ENCODE measurements at places on chromosomes 5 and 9.
A peak's percentile ranks its signal among the peaks of the same experiment; 100 is the strongest.

DNA sequence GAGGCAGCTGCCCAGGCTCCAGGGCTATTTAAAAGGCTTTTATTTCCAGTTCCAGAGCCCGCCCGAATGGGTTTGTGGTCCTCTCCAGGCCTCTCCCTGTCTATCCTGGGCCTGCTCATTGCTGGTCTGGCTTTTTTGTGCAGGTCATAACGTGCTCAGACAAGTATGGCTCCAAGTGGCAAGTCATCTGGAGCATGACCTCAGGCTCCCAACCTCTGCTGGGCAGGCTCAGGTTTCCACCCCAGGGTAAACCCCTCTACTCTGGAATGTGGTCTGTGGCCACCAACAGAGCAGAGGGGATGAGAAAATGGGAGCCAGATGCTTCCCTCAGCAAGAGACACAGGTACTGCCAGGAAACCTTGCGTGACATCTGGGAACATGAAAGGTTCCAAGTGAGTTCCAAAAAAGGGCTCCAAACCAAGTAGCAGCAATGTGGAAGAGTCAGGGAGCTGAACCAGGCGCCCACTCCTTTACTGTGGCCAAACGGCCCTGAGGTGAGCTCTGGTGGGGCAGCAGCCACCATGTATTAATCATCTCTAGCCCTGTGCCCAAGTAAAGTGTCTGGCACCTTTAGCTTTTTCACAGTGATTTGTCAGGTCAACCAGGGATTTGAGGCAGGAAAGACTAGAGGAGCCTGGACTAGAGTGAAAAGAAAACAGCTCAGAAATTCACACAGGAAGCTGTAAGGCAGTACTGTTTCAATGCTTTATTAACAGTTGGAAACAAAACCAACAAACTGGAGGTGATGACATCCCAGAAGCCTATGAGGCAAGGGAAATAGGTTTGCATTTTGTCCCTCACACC lies 25.7 kb downstream of the PCDHGC5 start:
- no peaks in the 10 kb centered on the region for H3K27me3 ChIP-seq
- H3K27ac ChIP-seq, result peak overlapping the region; percentile 93
- peak; percentile 54 for DNase-seq
- H3K4me1 ChIP-seq, result peaks cover 42% of the 10 kb centered on the region

DNA sequence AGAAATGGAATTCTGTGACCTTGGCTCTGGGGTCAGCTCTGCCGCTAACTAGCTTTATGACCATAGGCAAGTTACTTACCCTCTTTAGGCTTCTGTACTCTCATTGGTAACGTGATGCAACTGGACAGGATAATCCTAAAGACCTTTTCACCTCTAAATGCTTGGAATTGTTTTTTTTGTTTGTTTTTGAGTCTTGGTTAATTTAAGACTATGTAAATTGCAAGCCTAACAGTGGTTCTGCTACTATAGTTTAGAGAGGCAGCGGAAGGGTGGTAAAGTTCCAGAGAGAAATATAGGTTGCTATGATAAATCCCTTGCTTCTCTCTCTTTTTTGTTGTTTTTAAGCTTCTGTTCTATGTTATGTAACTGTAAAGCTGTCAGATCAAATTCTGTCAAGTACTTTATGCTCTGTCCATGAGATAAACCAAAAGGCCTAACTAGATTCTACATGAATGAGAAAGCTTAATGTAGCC lies 17.6 kb downstream of the FAM169A start:
- H3K36me3 ChIP-seq, result no peaks in the 10 kb centered on the region
- no peak for DNase-seq
- no peak overlapping the region for H3K27ac ChIP-seq
- peaks cover 3% of the 10 kb centered on the region for H3K4me1 ChIP-seq
- no peak overlapping the region for H3K4me3 ChIP-seq

DNA sequence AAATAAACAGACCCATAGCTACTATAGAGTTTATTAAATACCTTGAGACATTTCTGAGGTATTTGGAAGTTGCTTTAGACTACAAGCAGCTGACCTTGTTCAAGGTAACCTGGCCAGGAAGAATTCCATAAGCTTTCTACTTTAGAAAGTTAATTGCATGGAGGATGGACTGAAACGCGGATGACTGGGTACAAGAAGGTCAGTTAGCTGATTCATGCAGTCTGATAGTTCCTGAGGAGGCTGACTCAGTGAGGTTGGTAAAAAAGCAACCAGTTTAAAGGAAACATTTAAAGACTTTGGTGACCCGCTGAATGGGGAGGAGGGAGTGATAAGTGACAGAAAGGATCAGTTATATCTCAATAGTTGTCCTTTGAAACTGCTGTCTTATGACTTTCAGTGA lies 670.1 kb upstream of the CDH9 start:
- H3K27me3 ChIP-seq, result no peaks in the 10 kb centered on the region
- no peaks in the 10 kb centered on the region for H3K36me3 ChIP-seq
- peak; percentile 29 for DNase-seq
- H3K4me3 ChIP-seq, result no peak overlapping the region

DNA sequence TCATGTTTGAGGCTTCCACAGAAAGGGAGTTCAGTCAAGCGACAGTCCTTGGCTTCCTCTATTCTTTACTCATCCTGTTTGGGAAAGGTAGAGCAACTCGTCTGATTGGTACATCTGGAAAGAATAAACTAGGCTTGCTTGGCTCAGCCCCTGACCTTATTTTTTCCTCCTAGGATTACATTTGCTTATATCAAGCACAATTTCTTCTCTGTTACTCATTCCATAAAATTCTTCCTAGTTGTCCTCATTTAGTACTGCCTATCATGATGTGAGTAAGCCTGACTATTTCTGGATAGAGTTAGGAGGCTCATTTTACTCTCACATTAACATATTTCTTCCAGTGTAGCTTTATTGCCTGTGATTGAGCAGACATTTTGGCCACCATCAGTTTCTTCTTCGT lies 10.9 kb upstream of the CARNMT1 start:
- H3K36me3 ChIP-seq, result no peaks in the 10 kb centered on the region
- H3K27me3 ChIP-seq, result no peaks in the 10 kb centered on the region
- DNase-seq, result peak; percentile 80
- H3K4me1 ChIP-seq, result peaks cover 12% of the 10 kb centered on the region
- peak overlapping the region; percentile 37 for H3K27ac ChIP-seq

GRCh38 chr5:43065948-43066798 lies 26.1 kb upstream of the ANXA2R start:
- H3K27me3 ChIP-seq, result no peaks in the 10 kb centered on the region
- peaks cover 19% of the 10 kb centered on the region for H3K4me1 ChIP-seq
- DNase-seq, result peak; percentile 50
- H3K4me3 ChIP-seq, result peak overlapping the region; percentile 79

GRCh38 chr5:1910861-1911772 lies 28.4 kb upstream of the IRX4 start:
- DNase-seq, result no peak
- H3K4me3 ChIP-seq, result no peak overlapping the region
- H3K27ac ChIP-seq, result no peak overlapping the region
- no peaks in the 10 kb centered on the region for H3K36me3 ChIP-seq
- H3K27me3 ChIP-seq, result no peaks in the 10 kb centered on the region

DNA sequence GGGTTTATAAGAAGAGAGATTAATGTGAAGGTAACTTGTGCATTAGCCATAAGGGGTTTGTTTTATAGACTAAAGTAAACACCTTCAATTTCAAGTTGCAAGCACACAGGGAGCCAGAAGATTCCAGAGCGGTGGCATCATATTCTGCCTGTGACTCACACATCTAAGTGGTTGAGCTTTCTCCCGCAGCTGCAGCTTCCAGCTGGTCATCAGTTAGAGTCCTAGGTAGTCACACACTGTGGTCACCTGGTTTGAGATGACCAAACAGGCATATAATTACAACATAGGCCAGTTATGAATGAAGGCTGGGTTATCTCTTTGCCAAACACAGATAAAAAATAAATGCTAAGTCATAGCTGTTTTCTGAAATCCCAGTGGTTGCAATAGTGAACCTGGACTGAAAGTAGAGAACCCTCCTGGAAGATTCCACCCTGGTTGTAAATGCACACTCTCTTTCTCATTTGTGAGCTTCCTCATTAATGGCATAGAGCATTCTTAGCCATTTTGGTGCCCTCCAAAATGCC lies 171.3 kb downstream of the GDNF start:
- H3K27ac ChIP-seq, result peak overlapping the region; percentile 89
- no peaks in the 10 kb centered on the region for H3K27me3 ChIP-seq
- peak; percentile 100 for DNase-seq

GRCh38 chr5:143023411-143024096 lies 253.4 kb downstream of the ARHGAP26 start:
- no peak overlapping the region for H3K4me3 ChIP-seq
- H3K27me3 ChIP-seq, result no peaks in the 10 kb centered on the region

- H3K36me3 ChIP-seq, result no peaks in the 10 kb centered on the region
- H3K27ac ChIP-seq, result no peak overlapping the region
- DNase-seq, result no peak
- H3K4me3 ChIP-seq, result no peak overlapping the region
- H3K27me3 ChIP-seq, result no peaks in the 10 kb centered on the region
- no peaks in the 10 kb centered on the region for H3K4me1 ChIP-seq
Measured at GRCh38 chr5:39794513-39795210, 369.9 kb upstream of the DAB2 start.

- no peaks in the 10 kb centered on the region for H3K4me1 ChIP-seq
- H3K27me3 ChIP-seq, result no peaks in the 10 kb centered on the region
- DNase-seq, result no peak
Measured at GRCh38 chr5:77077829-77078176, 9.3 kb downstream of the ZBED3 start.

- H3K4me3 ChIP-seq, result no peak overlapping the region
- H3K27me3 ChIP-seq, result no peaks in the 10 kb centered on the region
- no peak overlapping the region for H3K27ac ChIP-seq
- no peaks in the 10 kb centered on the region for H3K4me1 ChIP-seq
Measured at GRCh38 chr5:82793808-82794419, 283.3 kb downstream of the TMEM167A start.

DNA sequence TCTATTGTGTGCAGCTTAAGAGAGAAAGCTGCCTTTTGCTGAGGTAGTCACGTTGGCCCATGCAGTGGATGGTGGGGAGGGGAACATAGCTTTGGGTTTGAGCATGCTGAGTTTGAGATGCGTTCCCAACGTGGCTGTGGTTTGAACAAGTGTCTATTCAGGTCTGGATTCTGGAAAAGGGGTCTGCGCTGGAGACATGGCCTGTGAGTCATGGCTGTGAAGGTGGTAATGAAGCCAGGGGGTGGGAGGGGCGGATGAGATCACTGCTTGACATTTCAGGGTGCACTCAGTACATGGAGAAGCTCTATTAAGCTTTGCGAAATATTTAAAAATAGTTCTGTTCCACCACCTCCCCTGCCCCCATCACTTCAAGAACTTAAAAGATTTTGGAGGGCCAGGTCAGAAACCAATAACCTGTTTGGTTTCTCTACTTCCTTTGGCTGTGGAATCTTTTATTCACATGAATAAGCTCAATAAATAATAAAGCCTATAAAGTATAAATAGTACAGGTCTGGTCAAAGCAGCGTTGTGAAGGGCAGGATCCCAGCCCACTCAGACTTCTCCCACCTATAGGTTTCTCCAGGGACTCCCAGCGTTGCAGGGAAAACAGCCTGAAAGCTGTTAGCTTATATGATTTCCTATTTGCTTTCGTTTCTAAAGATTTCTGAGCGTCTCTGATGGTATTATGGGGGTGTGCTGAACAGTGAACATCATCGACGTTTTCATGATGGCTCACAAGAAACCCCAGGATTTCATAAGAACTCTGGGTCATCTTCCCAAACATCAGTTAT lies 189.9 kb downstream of the NSG2 start:
- peak overlapping the region; percentile 48 for H3K27ac ChIP-seq
- peaks cover 31% of the 10 kb centered on the region for H3K4me1 ChIP-seq
- H3K4me3 ChIP-seq, result no peak overlapping the region

DNA sequence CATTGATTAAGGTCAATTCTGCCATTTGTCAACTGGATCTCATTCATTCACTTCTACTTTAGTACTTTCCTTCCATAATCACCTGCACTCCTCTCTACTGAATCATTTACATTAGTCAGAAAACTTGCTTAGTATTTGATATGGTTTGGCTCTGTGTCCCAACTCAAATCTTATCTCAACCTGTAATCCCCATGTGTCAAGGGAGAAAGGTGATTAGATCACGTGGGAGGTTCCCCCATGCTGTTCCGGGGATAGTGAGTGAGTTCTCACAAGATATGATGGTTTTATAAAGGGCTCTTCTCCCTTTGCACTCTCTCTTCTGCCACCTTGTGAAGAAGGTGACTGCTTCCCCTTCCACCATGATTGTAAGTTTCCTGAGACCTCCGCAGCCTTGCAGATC lies 23.7 kb upstream of the UGCG start:
- H3K36me3 ChIP-seq, result no peaks in the 10 kb centered on the region
- no peak for DNase-seq
- H3K4me1 ChIP-seq, result no peaks in the 10 kb centered on the region
- H3K4me3 ChIP-seq, result no peak overlapping the region

DNA sequence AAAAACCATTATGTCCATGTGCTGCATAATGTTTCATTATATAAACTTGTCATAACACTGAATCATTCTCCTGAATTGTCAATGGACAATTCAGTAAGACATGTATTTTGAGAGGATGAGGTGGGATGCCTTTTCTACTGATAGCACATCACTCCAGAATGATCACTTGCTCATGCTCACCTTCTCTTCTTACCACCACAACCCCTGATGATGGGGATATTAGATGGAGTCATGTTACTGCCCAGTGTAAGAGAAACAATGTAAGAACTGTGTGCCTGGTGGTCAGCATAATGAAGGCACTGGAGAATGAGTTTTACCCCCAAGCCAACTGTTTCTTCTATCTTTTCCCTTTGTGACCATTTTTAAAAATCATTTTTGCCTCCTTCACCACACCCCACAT lies 198.8 kb downstream of the ADAMTSL1 start:
- no peaks in the 10 kb centered on the region for H3K4me1 ChIP-seq
- no peak overlapping the region for H3K27ac ChIP-seq
- H3K27me3 ChIP-seq, result no peaks in the 10 kb centered on the region
- no peak for DNase-seq
- no peak overlapping the region for H3K4me3 ChIP-seq

- H3K4me1 ChIP-seq, result no peaks in the 10 kb centered on the region
- no peak overlapping the region for H3K27ac ChIP-seq
- no peaks in the 10 kb centered on the region for H3K27me3 ChIP-seq
- no peak overlapping the region for H3K4me3 ChIP-seq
- DNase-seq, result no peak
Measured at GRCh38 chr9:15430920-15431844, 8.5 kb downstream of the SNAPC3 start.

- H3K36me3 ChIP-seq, result peaks cover 3% of the 10 kb centered on the region
- H3K27ac ChIP-seq, result peak overlapping the region; percentile 70
- H3K27me3 ChIP-seq, result no peaks in the 10 kb centered on the region
- peak; percentile 86 for DNase-seq
- H3K4me1 ChIP-seq, result peaks cover 13% of the 10 kb centered on the region
Measured at GRCh38 chr9:21873540-21874221, 71.2 kb downstream of the MTAP start.

- H3K27me3 ChIP-seq, result no peaks in the 10 kb centered on the region
- no peak overlapping the region for H3K27ac ChIP-seq
- H3K4me3 ChIP-seq, result no peak overlapping the region
- no peak for DNase-seq
- H3K36me3 ChIP-seq, result peaks cover 40% of the 10 kb centered on the region
Measured at GRCh38 chr5:72126796-72127195, 19.5 kb downstream of the MAP1B start.

DNA sequence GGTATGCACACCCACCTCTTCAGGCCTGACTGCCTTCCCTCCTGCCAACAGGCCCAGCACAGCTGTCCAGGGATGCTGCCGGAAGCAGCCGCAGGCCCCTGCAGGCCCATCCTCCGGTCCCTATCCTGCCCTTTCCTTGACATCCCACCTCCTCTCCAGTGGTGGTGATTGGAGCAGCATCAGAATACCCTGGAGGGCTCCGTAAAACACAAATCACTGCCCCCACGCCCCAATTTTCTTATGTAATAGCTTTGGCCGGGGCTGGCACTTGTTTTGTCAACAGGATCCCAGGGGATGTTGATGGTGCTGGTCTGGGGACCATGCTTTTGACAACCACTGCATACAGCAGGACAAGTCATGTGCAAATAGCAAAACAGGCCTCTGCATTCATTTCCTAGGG lies 274.5 kb downstream of the GADD45G start:
- DNase-seq, result no peak
- no peak overlapping the region for H3K4me3 ChIP-seq
- H3K27me3 ChIP-seq, result no peaks in the 10 kb centered on the region
- no peak overlapping the region for H3K27ac ChIP-seq
